Stimulated activated CD8-positive, alpha-beta memory T cell treated with anti-CD3 and anti-CD28 coated beads, Interleukin-4, amount 100 ng/mL, for 1 hour (primary cell): ENCODE measurements at places on chromosomes 6 and 20.

GRCh38 chr6:92723390-92723931, 695.9 kb downstream of the EPHA7 start:
- no peak for DNase-seq

- no peak for DNase-seq
Measured at GRCh38 chr6:42221546-42221945, 3.9 kb upstream of the MRPS10 start.

DNA sequence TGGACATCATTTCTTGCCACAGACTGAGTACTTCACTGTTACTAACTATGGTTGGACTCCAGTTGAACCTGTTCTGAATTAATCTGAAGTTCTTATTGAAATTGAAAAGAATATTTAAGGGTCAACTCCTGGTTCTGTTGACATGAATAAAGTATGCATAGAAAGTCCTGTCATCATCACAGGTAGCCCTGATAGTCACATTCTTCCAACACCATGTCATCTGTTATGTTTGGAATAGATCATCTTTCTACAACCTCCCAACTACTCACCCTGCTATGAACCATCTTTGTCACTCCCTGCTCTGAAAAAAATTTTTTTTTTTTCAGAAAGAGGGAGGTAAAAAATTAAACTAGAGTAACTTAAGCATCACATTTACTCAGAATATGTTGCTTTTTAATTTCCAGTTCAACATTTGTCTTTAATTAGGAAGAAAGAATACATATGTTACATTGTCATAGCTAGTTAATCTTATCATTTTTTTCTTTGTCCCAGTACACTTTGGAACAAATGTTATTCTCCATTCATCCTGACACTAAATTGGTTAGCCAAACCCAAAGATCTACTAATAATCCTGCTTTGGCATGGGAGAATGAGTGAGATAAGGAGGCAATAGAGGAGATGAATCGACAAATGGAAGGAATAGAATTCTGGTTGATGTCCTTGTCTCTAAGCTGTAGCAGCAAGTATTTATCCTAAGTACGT, 775.1 kb upstream of the NRSN1 start:
- DNase-seq = no peak

GRCh38 chr6:112475083-112475482, 128.0 kb downstream of the RFPL4B start:
- no peak for DNase-seq

- no peak for DNase-seq
Measured at GRCh38 chr6:16446273-16446672, 207.9 kb downstream of the GMPR start.

DNA sequence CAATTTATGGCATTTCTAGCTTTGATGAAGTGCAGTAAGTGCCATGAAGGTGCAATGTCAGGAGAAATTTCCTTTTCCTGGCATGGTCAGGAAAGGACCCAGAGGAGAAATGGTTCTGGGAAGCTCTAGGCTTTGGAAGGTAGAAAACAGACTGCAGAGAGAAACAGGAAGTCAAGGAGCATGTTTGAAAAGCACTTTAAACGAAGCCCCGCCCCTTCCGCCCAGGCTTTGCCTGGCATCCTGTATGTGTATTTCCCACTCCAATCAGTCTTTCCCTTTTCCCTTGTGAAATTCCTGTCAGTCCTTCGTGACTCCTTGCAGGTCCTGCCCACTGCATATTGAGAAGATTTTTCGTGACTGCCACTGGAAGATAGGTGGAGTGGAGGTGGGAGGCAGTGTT, 320.9 kb upstream of the SASH1 start:
- no peak for DNase-seq
